Mesenteric fat pad (tissue), 1 donor: ENCODE measurements at places on chromosomes 12 and 14.

DNA sequence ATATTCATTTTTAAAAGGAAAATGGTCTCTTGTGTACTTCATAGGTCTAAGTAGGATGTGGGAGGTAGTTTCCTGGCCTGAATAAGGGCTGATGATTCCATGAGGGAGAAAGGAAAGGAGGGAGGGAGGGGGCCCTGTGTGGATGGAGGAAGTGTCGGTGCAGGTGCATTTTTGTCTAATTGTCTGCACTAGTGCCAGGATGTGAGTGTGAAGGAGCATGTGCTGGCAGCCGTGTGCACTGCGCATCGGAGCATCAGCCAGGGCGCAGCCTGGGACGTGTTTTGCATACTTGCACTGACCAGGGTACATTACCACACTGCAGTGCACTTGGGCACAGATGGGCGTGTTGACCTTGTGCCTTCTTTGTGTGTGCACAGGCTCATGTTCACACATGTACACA is 29.2 kb downstream of the SMUG1 start:
- no peak for DNase-seq

- no peak for DNase-seq
Observed at GRCh38 chr14:54647378-54647777, 80.5 kb downstream of the SAMD4A start.

GRCh38 chr12:57171668-57172067 is 24.2 kb upstream of the LRP1-AS start:
- no peak for DNase-seq

GRCh38 chr12:110102255-110102654 is 21.9 kb upstream of the IFT81 start:
- DNase-seq, result no peak

DNA sequence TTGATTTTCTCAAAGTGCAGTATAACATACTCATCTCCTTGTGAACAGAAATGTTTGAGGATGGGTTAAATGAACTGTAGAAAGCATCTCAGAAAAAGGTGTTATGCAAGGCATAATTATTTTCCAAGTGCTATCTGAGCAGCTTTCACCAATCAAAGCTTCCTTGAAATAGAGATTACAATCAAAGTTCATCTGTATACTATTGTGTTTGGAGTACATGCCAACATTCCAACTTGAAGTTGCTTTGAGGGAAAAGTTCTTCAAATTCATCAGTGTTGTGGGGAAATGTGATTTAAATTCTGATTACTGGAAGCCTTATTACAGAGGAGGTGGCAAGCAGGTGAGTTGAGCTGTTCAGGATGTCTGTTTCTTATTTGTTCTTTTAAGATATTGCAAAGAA is 68.2 kb downstream of the TMTC2 start:
- no peak for DNase-seq

DNA sequence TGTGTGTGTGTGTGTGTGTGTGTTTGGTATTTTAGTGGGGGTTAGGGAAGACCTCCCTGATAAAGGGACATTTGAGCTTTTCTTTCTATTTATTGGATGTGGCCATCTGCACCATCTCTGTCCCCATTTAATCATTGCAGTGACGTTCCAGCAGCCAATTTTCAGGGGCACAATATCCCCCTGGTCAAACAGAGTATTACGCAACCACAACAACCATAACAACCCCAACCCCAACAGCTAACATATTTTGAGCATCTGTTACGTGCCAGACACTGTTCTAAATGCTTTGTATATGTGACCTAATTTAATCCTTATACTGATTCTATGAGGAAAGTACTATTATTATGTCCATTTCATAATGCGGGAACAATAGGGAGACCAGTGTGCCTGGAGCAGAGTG is 87.4 kb downstream of the TTC8 start:
- no peak for DNase-seq

- no peak for DNase-seq
Observed at GRCh38 chr14:85159726-85160125, 370.2 kb upstream of the FLRT2 start.

- no peak for DNase-seq
Observed at GRCh38 chr14:55580470-55581341, 699 bp downstream of the KTN1 start.

- DNase-seq, result no peak
Observed at GRCh38 chr14:103561381-103562178, 877 bp downstream of the BAG5 start.

- DNase-seq, result no peak
Observed at GRCh38 chr12:107558816-107559382, 126.7 kb upstream of the PWP1 start.

DNA sequence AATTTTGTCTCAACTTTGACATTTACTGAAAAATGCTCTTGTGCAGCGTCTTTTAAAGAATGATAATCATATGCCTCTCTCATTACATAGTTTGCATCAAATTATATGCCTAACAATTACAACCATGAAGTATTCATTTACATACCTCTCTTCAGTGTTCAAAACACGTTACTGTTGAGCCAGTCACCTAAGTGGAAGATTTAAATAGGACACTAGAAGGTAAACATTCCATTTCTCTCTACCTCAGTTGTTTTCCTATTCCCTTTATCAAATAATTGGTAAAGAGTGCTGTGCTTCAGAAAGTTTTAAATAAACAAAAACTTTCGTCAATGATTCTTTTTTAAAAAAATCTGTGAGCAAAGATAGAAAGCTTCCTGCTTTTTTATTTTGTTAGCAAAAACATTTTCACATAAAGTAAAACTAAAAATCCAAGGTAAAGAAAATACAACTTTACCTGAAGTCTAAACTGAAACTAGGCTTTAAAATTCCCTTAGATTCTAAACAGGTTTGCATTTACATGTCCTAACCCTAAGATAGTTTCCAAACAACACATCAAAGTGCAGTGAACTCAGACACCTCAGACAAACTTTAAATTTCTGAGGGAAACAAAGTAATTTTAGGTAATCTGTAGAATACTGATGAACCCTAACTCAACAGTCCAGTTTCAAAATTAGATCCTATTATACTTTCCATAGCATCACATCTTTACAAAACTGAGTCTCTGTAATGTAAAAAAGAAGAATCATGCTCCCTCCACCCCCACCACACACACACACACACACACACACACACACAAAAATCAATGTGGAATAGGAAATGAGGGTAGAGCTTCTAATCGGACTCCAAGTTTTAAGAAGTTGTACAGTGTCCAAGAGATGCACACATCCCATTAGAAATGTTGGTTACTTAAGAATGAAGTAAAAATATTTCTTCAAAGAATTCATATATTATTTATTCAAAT is 46.2 kb downstream of the PAWR start:
- DNase-seq, result no peak

GRCh38 chr12:62800707-62801400 is 134.1 kb downstream of the PPM1H start:
- DNase-seq, result no peak

DNA sequence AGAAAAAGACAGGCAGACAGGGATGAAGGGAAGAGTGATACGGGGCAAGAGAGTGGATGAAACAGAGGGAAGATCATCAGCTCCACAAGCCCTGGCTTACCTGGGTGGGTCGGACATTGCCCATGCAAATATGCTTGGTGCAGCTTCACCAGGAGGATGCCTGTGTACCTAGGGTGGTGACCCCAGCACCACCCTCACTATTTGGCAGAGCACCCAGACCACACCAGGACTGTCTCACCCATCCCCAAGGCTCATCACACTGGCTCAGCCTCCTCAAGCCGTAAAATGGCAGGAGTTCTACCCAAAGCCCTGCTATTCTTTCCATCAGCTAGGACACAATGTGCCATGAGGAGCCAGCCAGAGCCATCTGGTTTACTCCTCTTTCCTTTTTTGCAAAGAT is 3.0 kb downstream of the GALNT8 start:
- DNase-seq, result no peak

DNA sequence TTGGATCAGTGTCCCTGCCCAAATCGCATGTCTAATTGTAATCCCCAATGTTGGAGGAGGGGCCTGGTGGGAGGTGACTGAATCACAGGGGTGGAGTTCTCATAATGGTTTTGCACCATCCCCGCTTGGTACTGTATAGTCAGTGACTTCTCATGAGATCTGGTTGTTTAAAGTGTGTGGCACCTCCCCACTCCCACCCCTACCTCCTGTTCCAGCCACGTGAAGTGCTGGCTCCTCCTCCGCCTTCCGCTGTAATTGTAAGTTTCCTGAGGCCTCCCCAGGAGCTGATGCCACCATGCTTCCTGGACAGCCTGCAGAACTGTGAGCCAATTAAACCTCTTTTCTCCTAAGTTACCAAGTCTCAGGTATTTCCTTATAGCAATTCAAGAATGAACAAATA is 67.2 kb downstream of the FERMT2 start:
- DNase-seq, result no peak

DNA sequence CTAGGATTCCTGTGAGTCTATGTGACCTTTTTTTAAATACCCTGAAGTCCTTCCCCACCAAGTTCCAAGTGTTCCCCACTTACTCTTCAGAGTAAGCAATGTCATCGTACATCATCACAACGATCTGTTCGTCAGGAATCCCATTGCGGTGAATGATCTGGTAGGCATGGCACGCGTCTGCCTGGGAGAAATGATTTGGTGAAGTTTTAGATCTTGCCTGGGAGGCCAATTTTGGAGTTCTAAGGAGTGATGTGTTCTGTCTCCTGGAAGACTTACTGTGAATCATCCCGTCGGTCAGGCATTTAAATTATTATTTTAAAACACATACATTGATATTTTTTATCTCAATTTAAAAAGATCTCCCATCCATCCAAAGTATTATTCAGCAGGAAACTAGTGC is 29.8 kb downstream of the LGMN start:
- no peak for DNase-seq

DNA sequence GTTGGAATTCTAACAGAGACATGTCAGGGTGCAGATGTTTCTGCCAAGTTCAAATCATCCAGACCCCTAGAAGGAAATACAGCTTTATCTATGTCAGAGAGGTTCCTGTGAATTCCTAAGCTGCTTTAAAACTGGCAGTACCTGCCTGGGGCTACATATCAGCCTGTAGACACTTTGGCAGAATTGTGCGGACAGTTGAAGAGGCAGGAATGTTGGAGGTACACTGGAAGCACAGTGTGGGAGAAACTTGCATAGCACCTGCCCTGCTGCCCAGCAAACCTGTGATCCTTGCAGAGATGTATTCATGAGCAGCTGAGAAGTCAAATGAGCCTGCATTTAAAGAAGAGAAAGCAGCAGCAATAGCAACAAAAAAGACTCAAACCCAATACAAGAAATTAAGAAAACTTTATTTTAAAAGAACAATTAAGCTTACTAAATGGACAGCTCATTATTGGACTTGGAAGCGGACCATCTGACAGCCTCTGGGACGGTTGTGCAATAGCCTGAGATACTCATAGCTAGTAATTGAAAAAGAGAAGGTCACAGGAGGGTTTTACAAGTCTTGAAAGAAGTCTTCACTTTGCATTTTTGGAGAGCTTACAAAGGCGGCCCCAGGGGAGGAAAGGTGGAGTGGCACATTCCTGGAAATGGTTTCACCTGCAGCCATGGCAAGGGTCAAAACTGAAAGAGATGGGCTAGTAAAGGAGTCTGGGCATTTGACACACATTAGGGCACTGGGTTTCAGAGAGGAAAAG is 280.9 kb upstream of the FLRT2 start:
- no peak for DNase-seq

GRCh38 chr12:56028511-56029165 is 7.8 kb downstream of the IKZF4 start:
- DNase-seq, result no peak

- DNase-seq, result no peak
Observed at GRCh38 chr12:93176610-93177126, 201.1 kb upstream of the NUDT4 start.

- DNase-seq, result no peak
Observed at GRCh38 chr14:88749139-88749538, 43.6 kb downstream of the EML5 start.

- DNase-seq, result no peak
Observed at GRCh38 chr14:69034612-69035262, 55.6 kb upstream of the ACTN1 start.

GRCh38 chr12:111069886-111070285 is 149.5 kb upstream of the MYL2 start:
- DNase-seq, result no peak

GRCh38 chr14:76196980-76197695 is 45.4 kb downstream of the GPATCH2L start:
- DNase-seq, result no peak

GRCh38 chr14:51439896-51440295 is 199.8 kb downstream of the TMX1 start:
- DNase-seq, result no peak

GRCh38 chr14:88852632-88853031 is 28.2 kb downstream of the TTC8 start:
- DNase-seq, result no peak

- no peak for DNase-seq
Observed at GRCh38 chr12:28585146-28585545, 394.9 kb downstream of the CCDC91 start.

GRCh38 chr12:78035901-78036606 is 205.4 kb downstream of the NAV3 start:
- no peak for DNase-seq

DNA sequence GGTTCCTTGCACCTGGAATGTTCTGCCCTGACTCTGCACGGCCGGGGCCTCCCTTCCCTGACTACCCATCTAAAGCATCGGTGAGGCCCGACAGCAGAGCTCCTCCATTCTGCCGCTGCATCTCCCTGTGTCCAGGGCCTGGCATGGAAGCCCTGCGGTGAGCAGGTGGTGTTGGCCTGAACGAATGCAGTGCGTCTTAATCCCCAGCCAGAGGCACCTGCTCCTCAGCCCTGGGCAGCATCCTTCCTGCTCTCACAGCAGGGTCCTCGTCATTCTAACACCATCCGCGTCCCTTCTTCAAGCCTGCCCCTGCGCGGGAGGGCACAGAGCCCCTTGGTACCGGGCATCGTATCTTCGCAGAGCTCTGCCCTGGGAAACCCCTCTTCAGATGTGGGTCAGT is 15.4 kb downstream of the BEGAIN start:
- DNase-seq, result no peak

- DNase-seq, result no peak
Observed at GRCh38 chr12:43238281-43238680, 313.7 kb downstream of the ADAMTS20 start.

DNA sequence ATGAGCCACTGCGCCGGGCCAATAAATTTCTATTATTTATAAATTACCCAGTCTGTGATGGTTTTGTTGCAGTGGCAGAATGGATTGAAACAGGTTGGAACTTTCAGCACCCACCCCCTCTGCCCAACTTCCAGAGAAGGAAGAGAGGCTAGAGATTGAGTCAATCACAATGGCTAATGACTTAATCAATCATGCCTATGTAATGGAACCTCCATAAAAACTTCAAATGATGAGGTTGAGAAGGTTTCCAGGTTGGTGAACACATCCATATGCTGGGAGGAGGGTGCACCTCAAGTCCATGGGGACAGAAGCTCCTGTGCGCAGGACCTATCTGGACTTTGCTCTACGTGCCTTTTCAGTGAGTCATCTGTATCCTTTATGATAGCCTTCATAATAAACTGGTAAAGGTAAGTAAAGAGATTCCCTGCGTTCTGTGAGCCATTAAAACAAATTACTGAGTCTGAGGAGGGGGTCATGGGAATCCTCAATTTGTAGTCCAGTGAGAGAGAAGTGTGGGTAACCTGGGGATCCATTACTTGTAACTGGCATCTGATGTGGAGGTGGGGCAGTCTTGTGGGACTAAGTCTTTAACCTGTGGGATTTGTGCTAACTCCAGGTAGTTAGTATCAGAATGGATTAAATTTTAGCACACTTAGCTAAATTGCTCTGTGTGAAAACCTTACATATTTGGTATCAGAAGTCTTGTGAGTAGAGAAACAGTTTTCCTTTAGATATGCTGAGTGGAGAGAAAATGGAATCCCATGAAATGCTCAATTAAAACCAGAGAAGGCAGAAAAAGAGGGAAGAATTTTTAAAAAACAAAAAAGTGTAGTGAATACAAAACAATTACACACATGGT is 11.7 kb upstream of the NGDN start:
- DNase-seq, result no peak

GRCh38 chr14:35303149-35303935 is 11.2 kb downstream of the PSMA6 start:
- DNase-seq, result no peak
